ENCODE measurements at places on chromosomes 6 and 20. TPM values are rescaled to one million over a fixed set of nuclear protein-coding genes. Genes with fewer than 3 reads are reported as not detected.

- H3K4me3 ChIP-seq = no peak overlapping the region
- no peak for DNase-seq
- H3K4me1 ChIP-seq = peaks cover 12% of the 10 kb centered on the region
Observed at GRCh38 chr6:160917572-160917971, 74.0 kb upstream of the MAP3K4 start.

The VGLL2 gene
- total RNA-seq = not detected

The SYTL3 gene
- 1.7 TPM for total RNA-seq

The TFAP2D gene
- not detected for total RNA-seq

DNA sequence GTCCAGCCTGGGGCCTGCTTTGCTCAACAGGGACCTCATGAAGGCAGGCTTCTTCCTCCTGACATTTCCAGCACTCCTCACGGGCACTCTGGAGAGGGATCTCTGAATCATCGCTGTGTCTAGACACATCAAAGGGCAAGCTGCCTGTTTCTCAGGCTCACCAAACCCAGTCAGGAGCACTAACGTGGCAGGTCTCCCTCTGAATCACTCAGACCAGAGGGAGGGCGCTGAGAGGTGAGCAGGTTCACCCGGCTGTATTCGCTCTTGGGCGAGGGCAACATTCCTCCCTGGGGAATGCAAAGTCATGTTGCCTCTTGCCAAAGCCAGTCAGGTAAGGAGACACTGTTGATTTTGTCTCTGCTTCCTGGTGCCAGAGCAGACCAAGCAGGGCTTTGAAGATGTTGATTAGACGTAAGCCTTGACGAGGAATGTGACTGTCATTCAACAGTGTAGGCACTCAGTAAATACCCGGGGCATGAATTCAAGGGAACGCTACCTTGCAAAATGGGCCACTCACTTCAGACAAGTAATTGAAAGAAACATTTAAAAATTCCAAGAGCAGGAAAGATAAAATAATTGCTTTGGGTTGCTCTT, 50.1 kb downstream of the CYP24A1 start:
- no peaks in the 10 kb centered on the region for H3K4me1 ChIP-seq
- H3K27ac ChIP-seq = no peak overlapping the region
- H3K27me3 ChIP-seq = no peaks in the 10 kb centered on the region
- no peak for DNase-seq
- no peak overlapping the region for H3K4me3 ChIP-seq
- H3K36me3 ChIP-seq = no peaks in the 10 kb centered on the region

DNA sequence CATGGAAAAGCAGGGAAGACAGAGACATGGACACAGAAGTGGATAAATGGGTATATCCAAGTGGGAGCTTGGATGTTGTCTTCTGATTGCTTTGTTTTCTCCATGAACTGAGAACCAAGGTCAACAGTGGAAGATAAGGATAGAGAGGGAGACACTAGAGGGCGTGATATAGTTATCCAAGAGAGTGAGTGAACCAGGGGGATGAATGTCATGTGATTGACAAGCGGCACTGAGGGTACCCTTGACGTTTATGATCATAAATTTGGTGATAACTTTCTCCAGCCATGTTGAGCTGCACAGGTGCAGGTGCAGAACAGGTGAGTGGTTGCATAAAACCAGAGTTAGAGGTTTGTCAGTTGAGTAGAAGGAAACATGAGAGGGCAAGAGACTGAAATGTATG, 20.7 kb downstream of the EBF4 start:
- no peak overlapping the region for H3K27ac ChIP-seq
- no peaks in the 10 kb centered on the region for H3K4me1 ChIP-seq
- DNase-seq = no peak
- no peaks in the 10 kb centered on the region for H3K36me3 ChIP-seq
- no peaks in the 10 kb centered on the region for H3K27me3 ChIP-seq

The MYMX gene
- not detected for total RNA-seq

- no peaks in the 10 kb centered on the region for H3K36me3 ChIP-seq
- no peak overlapping the region for H3K4me3 ChIP-seq
- no peak overlapping the region for H3K27ac ChIP-seq
- DNase-seq = no peak
- no peaks in the 10 kb centered on the region for H3K27me3 ChIP-seq
- H3K4me1 ChIP-seq = peaks cover 5% of the 10 kb centered on the region
Observed at GRCh38 chr6:143694560-143694959, 16.8 kb downstream of the PHACTR2 start.

DNA sequence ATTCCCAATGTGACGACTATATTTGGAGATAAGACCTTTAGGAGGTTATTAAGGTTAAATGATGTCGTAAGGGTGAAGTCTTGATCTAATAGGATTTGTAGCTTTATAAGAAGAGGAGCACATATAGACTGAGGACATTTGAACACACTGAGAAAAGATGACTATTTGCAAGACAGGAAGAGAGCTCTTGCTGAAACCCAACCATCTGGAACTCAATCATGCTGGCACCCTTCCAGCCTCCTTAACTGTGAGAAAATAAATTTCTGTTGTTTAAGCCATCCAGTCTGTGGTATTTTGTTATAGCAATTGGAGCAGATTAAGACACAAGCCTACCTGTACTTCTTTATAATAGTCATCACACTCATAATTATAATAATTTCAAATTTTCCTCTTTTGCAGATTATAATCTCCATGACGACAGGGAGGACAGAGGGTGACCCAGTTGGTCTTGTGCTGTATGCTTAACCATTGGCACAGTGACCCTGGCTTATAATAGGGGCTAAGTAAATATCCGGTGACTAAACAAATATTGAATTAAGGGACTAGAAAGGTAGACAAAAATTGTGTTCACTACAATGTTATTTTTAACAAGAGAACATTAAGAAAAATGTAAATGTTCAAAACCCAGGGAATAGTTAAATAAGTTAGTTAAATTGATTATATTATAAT, 206.4 kb upstream of the HDDC2 start:
- no peak overlapping the region for H3K4me3 ChIP-seq
- peaks cover 9% of the 10 kb centered on the region for H3K4me1 ChIP-seq
- H3K27ac ChIP-seq = no peak overlapping the region
- H3K27me3 ChIP-seq = no peaks in the 10 kb centered on the region

GRCh38 chr6:143536866-143537691, 25.6 kb upstream of the FUCA2 start:
- no peak overlapping the region for H3K27ac ChIP-seq
- peaks cover 21% of the 10 kb centered on the region for H3K4me1 ChIP-seq
- no peaks in the 10 kb centered on the region for H3K27me3 ChIP-seq

DNA sequence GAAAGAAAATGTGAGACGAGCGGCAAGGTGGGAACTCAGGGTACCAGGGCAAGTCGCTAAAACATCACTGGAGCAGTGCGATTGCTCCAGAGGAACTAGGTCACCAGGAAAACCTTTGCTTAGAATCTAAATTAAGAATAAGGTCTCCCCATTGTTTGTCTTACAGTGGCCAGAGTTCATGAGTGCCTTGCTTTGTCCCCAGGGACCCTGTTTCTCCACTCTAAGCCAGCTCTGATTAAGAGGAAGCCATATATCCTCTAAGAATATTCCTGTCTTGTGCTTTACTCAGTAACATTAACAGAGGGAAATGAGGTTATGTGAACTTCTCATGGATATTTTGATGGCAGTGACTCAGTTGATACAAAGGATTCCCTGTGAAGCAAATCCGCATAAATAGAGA, 305.8 kb downstream of the CD83 start:
- H3K27me3 ChIP-seq = no peaks in the 10 kb centered on the region
- no peak overlapping the region for H3K4me3 ChIP-seq
- no peak overlapping the region for H3K27ac ChIP-seq
- no peak for DNase-seq

DNA sequence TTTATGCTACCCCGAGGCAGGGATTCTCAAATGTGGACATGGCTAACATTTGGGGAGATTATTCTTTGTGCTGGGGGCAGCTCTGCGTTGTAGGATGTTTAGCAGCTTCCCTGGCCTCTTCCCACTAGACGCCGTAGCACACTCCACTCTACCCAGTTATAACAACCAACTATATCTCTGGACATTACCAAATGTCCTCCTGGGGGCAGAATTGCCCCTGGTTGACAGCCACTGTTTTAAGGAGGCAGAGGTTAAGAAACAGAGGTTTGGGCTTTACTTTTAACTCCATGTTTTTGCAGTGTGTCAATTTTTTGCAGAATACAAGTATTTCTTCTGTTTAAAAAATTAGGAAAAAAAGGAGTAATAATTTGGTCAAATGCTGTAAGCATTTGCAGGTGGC, 56.2 kb upstream of the BMP6 start:
- peaks cover 2% of the 10 kb centered on the region for H3K4me1 ChIP-seq
- H3K27ac ChIP-seq = no peak overlapping the region
- no peak for DNase-seq
- no peaks in the 10 kb centered on the region for H3K36me3 ChIP-seq
- no peaks in the 10 kb centered on the region for H3K27me3 ChIP-seq
- no peak overlapping the region for H3K4me3 ChIP-seq

Measured in liver (tissue), 10 donors.